ENCODE measurements at places on chromosomes 16 and 17.
A peak's percentile ranks its signal among the peaks of the same experiment; 100 is the strongest.

- no peak for DNase-seq
Measured at GRCh38 chr17:82386881-82387704, 15.5 kb downstream of the UTS2R start.

DNA sequence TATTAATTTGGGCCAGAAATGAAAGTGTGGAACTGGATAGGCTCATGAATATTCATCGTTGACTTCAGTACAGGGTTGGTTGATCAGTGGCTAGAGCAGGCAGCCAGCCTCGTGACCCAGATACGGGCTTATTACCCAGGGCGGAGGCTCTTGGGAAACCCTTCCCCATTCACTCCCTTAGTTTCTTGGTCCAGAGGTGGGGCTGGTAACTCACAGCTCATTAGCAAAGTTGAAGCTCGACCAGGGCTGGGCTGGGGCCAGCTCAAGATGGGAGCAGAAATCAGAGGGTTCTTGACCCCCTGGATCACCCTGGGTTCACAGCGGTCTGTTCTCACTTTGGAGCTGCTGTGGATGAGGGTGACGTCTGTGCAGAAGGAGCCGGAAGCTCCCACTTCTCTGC is 44.6 kb upstream of the GSE1 start:
- DNase-seq = no peak

GRCh38 chr17:7119314-7119713 is 4.7 kb upstream of the ASGR2 start:
- DNase-seq = no peak

- no peak for DNase-seq
Measured at GRCh38 chr16:81729451-81729850, 49.6 kb upstream of the PLCG2 start.

GRCh38 chr16:84667600-84668309 is 19.4 kb downstream of the KLHL36 start:
- DNase-seq = no peak

DNA sequence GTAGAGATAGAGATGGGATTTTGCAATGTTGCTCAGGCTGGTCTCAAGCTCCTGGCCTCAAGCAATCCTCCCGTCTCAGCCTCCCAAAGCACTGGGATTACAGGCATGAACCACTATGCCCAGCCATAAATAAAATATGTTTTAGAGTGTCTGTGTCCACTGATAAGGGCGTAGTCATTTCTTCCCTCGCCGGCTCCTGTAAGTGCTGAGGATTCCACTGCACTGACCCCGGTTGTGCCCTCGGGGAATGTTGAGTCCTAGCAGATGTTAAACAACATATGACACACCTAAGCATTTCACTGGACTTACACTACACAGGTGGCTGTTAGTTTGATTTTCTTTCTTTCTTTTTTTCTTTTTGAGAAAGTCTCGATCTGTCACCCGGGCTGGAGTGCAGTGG is 5.6 kb upstream of the SHMT1 start:
- DNase-seq = no peak

- no peak for DNase-seq
Measured at GRCh38 chr17:64575431-64575830, 68.7 kb downstream of the CEP95 start.

GRCh38 chr16:67490335-67491096 is 7.2 kb upstream of the AGRP start:
- no peak for DNase-seq

- peak; percentile 89 for DNase-seq
Measured at GRCh38 chr17:76772842-76773525, 35.1 kb downstream of the MFSD11 start.

DNA sequence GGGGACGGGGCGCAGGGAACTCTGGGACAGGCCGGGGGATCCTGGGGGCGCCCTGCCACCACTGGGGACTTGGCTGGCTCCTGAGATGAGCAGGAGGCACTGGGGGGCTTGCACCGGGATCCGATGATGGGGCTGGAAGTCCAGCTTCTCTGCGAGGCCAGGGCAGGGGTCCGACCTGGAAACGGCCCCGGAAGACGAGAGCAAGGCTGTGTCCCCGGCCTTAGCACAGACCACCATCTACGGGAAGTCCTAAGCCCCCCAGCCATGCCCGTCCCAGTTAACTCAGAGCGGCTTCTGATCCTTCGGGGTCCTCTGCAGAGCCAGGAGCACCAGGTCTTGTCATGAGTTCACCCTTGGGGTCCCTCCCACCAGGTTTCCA is 573 bp downstream of the CDT1 start:
- no peak for DNase-seq

GRCh38 chr16:31869511-31870201 is 4.0 kb upstream of the ZNF267 start:
- DNase-seq = peak; percentile 64

GRCh38 chr16:19639986-19640421 is 78.0 kb downstream of the KNOP1 start:
- no peak for DNase-seq

DNA sequence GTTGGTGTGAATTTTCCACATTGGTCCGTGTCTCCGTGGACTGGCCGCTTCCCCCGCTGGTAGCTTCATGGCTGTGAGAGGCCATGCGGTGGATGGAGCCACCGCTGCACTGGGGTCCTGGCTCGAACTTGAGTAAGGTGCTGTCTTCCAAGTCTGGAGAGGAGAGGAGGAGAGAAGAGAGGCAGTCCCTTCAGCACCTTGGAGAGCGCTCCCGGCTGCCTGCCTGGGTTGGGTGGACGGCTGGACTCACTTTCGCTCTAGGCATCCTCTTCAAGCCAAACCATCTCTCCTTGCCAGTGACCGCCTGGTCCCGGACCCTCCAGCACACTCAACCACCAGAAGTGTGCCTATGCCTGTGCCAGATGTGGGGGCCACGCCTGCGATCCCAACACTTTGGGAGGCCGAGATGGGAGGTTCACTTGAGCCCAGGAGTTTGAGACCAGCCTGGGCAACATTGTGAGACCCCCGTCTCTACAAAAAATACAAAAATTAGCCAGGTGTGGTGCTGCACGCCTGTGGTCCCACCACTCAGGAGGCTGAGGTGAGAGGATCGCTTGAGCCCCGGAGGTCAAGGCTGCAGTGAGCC is 6.2 kb downstream of the JPH3 start:
- DNase-seq = peak; percentile 39

GRCh38 chr16:27113341-27113841 is 46.7 kb downstream of the C16orf82 start:
- no peak for DNase-seq

DNA sequence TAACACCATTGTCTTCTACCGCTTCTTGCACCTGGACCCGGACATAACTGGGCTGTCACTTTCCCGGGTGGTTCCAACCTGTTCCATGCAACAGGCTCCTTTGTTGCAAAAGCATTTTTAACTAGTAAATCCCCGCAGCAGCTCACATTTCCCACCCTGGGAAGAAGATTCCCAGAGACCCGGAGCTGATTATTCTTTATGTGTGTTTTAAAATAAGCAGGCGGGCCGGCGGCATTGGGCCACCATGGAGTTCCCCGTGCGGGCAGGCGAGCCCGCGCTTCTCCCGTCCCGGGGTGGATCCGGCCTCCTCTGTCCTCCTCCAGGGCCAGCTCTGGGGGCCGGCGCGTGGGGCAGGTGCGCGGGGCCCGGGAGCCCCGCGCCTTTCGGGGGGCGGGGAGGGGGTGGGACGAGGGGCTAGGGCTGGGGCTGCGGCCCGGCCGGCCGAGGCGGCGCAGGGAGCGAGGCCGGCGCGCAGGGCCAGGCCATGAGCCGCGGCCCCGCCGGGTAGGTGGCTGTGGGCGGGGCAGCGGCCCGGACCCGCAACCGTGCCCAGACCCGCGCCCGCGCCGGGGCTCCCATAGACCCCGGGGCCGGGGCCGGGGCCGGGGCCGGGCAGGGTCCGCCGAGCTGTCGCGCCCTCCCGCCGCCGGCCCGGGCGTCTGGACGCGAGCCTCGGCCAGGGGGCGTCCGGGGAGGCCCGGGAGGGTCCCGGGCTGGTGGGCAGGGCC is 1.7 kb downstream of the CRAMP1 start:
- DNase-seq = no peak

DNA sequence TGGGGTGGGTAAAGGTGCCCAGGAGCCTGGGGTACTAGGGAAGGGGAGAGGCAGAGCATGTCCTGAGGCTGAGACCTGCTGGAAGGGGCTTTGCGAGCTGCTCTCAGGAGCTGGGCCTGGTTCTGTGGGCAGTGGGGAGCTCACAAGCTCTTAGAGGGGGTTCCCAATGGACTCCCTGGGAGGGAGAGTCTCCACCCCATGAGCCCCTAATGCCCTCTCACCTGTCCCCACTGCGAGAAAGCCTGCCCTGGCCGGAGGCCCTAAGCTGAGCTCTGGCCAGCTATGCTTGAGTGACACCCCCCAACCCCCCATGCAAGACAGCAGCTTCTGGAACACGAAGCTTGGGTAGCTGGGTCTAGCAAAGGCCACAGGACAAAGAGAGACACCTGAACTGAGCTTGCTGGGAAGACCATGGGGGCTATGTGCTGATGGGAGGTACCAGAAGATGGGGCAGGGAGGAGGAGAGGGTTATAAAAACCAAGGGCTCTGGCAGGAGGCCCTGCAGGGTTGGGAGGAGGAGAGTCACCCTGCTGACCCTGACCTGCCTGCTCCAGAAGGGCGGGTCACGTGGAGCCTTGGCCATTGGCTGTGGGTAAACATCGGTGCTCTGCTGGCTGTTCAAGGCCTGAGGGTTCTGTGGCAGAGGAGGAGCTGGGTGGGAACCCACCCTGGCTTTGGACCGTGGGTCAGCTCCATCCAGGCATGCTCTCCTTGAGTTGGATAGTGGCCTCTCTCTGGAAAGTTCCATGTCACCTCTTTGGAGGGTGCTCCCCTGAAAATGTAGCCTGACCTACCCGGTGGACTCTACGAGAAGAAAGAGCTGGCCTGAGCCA is 106.7 kb downstream of the RAB11FIP4 start:
- DNase-seq = no peak

- DNase-seq = no peak
Measured at GRCh38 chr16:66933776-66934137, 445 bp downstream of the CIAO2B start.

- no peak for DNase-seq
Measured at GRCh38 chr17:2235792-2236366, 67.7 kb downstream of the SMG6 start.

DNA sequence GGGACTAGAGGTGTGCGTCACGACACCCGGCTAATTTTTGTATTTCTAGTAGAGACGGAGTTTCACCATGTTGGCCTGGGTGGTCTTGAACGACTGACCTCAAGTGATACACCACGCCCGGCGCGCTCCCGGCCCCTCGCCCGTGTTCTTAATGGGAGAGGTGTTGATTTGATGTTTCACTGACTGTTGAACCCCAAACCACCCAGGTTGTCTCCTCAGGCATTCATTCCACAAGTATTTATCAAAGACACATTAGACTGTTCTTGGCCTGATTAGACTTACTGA is 1.4 kb downstream of the CENPN start:
- no peak for DNase-seq

DNA sequence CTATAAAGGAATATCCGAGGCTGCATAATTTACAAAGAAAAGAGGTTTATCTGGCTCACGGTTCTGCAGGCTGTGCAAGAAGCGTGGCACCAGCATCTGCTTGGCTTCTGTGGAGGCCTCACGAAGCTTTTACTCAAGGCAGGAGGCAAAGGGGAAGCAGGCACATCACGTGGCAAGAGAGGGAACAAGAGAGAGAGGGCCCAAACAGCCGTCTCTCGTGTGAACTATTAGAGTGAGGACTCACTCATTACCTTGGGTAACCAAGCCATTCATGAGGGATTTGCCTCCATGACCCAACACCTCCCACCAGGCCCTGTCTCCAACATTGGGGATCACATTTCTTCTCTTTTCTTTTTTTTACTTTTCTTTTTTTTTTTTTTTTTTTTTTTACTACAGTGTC is 7.5 kb upstream of the ALKBH5 start:
- no peak for DNase-seq

DNA sequence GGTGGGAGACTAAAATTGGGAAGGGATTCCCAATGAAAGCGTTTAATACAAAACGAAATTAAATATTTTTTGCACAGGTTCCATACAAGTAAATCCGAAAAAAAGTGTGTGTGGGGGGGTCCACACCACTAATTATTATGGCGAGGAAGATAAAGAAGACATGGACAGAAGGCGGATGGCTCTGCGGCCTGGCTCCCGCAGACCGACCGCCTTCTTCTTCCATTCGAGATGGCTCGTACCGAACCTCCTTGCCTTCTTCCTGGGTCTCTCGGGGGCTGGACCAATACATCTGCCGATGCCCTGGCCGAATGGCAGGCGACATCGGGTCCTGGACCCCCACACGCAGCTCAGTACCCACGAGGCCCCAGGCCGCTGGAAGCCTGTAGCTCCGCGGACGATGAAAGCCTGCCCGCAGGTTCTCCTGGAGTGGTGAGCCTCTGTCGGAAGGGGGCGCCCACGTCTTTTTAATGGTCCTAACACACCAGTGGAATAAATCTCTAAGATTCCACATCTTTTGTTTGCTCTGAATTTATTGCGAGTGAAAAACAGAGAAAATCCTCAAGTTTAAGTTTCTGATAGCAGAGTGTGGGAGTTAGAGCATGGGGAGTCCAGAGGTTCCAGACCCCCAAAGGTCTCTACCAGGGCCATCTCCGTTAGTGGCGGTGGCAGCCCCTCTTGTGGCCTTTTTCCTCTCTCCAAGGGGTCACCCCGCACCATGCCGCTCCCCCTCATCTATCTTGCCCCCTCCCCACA is 1.4 kb downstream of the PRAC2 start:
- DNase-seq = peak; percentile 49

- peak; percentile 3 for DNase-seq
Measured at GRCh38 chr17:60102632-60103096, 23.9 kb upstream of the HEATR6 start.

GRCh38 chr16:86685076-86685475 is 106.7 kb downstream of the FOXL1 start:
- DNase-seq = no peak

DNA sequence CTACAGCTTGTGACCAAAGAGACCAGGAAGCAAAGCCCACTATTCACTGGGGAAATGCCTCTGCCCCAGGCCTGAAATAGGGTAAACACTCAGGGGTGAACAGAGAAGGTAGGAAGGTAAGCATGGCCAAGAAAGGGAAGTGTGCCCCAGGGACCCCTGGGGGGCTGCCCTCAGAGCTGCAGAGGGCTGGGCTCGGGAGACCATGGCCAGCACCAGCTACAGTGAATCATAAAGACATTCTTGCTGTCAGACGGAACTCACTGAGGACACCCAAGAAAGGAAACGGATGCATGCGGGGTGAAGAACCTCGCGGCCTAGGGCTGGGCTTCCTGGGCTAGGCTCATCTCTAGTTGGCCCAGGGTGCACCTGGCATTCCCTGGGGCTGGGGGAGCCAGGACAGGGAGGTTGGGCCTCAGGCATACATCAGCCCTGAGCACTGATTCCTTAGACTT is 9.6 kb downstream of the HIC1 start:
- DNase-seq = no peak

- DNase-seq = no peak
Measured at GRCh38 chr17:59190806-59191205, 19.0 kb upstream of the SMG8 start.

- no peak for DNase-seq
Measured at GRCh38 chr17:66135896-66136295, 56.0 kb downstream of the CEP112 start.

DNA sequence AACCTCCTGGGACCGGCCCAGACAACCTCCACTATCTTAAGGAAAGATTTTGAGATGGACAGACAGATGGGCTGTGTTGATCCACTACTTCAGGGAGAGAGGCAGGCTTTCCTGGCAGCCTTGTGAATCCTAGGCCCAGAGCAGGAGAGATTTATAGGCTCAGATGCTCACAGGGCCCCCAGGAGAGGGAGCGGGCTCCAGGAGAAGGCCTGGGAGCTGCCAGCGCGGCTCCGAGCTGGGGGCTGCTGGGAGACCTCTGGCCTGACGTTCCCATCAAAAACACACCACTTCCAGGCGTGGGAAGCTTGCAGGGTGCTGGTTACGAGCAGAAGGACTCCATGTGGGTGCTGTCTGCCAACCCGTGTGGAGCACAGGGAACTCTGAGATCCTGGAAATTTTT is 53.2 kb downstream of the MYH11 start:
- no peak for DNase-seq

- no peak for DNase-seq
Measured at GRCh38 chr16:80300456-80300855, 240.3 kb upstream of the DYNLRB2 start.

Measured in H4 (cell line).